CD4-positive, alpha-beta memory T cell (primary cell): ENCODE measurements at places on chromosomes 7 and 10.

- DNase-seq, result no peak
Measured at GRCh38 chr10:32142646-32143045, 86.4 kb upstream of the KIF5B start.

DNA sequence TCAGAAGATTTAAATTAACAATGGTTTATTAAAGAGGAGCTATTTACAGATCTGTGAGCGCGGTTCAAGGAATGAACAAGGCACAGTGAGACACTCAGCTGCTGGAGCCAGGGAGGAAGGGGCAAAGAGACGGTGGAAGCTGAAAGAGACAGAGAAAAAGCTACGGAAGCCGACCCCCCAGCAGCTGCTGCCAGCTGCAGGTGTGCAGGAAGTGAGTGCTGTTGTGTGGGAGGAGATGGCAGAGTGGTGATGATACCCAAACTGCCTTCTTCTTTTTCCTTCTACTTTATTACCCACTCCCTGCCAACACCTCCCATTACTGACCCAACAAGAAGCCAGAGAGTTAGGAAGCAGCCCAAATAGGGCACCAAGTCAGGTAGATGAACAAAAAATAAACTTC, 41.9 kb upstream of the MBL2 start:
- DNase-seq, result no peak

DNA sequence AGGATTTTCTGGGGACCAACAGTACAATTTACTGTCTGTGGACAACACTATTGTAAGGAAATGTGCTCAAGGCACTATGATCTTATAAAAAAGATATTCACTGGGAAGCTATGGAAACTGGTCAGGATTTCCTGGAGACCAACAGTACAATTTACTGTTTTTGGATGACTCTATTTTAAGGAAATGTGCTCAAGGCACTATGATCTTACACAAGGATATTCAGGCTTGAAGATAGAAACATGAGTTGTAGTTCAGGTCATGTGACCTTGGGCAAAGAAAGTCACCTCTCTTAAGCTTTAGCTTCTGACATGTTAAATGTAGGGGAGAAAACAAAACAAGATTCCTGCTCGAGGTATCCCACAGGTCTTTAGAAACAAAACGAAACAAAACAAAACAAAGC, 1.7 kb upstream of the ITPRID1 start:
- DNase-seq, result no peak

- DNase-seq, result no peak
Measured at GRCh38 chr7:91875851-91876250, 4.7 kb downstream of the MTERF1 start.

DNA sequence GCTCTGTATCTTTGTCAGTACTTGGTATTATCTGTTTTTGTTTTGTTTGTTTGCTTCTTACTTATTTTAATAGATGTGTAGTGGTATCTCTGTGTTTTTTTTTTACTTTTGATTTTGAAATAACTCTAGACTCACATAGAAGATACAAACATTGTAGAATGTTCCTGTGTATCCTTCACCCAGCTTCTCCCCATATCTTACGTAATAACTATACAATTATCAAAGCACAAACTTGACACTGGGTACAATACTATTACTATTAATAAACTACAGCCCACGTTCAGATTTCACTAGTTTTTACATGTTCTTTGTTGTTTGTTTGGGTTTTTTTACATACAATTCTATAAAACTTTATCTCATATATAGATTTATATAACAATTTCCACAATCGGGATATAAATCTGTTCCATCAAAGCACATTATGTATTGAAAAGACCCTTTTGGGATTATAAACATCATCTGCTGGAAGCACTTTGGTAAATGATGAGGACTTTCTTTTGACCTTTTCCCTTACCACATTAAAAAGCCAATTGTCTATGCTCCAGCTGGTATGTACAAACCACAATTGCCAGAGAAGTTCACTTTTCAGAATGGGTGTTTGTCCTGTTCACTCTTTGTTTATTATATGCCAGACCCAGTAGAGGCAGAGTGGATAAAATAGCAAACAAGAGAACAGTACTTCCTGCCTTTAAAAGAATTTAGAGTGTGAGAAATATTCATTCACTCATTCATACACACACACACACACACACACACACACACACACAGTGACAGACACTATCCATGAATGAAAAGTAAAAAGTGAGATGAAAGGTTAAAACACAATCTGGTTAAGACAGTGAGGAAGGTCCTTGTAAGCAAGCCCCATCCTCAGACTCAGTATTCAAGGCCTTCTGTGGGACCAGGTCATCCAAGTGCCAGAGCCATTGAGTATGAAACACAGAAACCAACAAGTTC, 113.0 kb downstream of the SGMS1 start:
- no peak for DNase-seq

DNA sequence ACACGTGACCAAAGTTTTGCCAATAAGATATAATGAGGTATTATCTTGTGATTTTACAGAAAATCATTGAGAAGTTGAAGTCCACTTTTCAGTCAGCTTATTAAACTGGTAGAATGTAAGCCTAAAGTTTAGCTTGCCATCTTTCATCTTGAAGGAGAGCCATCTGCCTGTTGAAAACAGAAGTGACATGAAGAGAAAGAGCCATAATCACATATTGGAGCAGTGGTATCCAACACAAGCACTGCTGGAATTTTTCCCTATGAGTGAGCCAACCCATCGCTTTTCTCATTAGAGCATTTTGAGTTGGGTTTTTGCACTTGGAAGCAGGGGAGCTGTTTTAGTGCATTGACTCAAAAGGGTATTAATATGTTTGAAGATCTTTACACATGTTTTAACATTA, 117.6 kb upstream of the FERD3L start:
- DNase-seq, result no peak

GRCh38 chr7:92750946-92751345, 85.4 kb downstream of the CDK6 start:
- DNase-seq, result no peak

- DNase-seq, result no peak
Measured at GRCh38 chr10:126959906-126960685, 54.9 kb downstream of the DOCK1 start.

DNA sequence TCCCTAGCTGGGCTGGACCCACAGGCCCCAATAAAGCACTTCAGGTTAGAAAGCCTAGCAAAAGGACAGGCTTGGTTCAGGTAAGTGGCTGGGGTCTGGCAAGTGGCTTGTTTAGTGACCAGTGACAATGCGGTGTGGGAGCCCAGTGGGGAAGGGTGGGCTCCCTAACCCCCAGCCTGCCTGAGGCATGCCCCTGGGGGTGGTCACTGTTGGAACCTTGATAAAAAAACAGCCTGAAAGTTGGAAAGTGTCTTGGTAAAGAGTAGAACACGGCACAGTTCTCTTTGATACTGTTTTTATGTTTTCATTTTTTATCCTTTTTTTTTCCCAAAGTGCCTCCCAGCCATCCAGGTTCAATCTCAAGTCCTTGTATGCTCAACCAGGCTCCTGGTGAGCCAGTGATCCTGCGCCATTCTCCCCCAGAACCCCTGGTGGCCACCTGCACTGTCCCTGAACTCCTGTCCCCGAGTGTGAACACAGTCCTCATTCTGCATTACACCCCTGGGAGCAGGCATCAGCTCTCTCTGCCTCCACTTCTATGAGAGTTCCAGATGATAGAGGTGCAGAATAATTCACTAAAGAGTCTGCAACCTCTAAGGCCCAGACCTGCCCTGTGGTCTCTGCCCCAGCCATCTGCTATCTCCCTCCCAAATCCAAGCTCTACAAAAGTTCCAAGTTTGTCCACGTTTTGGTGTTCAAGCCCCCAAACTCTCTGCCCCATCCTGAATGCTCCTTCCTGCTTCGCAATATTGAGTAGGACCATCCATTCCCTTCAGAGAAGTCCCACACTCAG, 15.0 kb upstream of the CXCL12 start:
- DNase-seq, result no peak
